Osteocyte (in vitro differentiated cells): ENCODE measurements at places on chromosomes 2 and 18. TPM values are rescaled to one million over a fixed set of nuclear protein-coding genes. Genes with fewer than 3 reads are reported as not detected.

Gene SPAST
- 25.6 and 26.4 TPM in 2 replicates for total RNA-seq

GRCh38 chr18:74546751-74547530, 12.6 kb downstream of the CNDP1 start:
- DNase-seq: no peak

- no peak for DNase-seq
Measured at GRCh38 chr2:17752246-17752645, 1.4 kb downstream of the SMC6 start.

Gene EPHA4
- 16.7 and 16.8 TPM in 2 replicates for total RNA-seq

DNA sequence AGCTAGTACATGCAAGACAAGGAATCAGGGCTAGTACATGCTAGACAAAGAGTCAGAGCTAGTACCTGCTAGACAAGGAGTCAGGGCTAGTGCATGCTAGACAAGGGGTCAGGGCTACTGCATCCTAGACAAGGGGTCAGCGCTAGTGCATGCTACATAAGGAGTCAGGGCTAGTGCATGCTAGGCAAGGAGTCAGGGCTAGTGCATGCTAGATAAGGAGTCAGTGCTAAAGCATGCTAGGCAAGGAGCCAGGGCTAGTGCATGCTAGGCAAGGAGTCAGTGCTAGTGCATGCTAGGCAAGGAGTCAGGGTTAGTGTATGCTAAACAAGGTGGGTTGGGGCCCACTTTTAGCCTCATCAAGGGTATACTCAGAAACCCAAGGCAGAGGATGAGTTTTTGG, 90.1 kb upstream of the FAM136A start:
- no peak for DNase-seq
